ENCODE measurements at places on chromosomes 1 and 21. TPM values are rescaled to one million over a fixed set of nuclear protein-coding genes. Genes with fewer than 3 reads are reported as not detected.

Gene ZNF683
- total RNA-seq, result not detected

DNA sequence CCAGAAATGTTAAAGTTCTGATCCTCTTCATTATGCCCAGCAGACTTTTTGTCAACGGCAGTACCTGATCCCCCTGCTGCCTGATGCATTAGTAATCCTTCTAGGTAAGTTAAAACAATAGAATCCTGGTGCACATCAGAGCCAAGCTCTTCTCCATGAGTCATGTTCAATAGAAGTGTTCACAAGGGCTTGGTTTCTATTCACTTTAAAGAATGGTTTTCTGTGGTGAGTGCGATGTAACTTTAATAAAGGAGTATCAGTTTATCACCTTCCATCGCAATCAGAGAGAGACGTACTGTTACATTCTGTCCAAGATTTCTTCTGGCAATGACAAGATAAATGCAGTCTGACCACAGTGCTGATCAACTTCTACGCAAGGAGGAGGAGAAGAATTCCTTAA is 96.8 kb downstream of the NRIP1 start:
- no peak overlapping the region for H3K4me3 ChIP-seq
- H3K27me3 ChIP-seq, result no peaks in the 10 kb centered on the region
- no peak overlapping the region for H3K27ac ChIP-seq
- H3K4me1 ChIP-seq, result peaks cover 10% of the 10 kb centered on the region
- no peak for DNase-seq

DNA sequence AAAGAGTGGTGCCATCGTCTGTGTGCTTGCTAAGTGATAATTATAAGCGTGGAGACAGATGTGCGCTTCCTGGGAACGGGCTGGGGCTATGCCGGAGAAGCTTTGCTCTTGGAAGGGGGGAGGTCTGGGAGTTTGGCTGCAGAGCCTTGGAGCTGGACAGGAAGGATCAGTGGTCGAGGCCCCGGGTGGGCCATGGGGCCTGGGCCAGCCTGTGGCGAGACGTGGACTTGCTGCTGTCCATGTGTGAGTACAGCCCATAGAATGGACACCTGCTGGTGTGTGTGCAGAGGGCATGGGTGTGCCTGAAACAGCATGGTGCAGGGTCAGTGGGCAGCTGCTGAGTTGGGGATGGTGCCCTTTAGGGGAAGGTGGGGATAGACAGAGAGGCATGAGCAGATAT is 121.3 kb downstream of the PCBP3 start:
- peaks cover 5% of the 10 kb centered on the region for H3K36me3 ChIP-seq
- H3K4me3 ChIP-seq, result no peak overlapping the region
- no peaks in the 10 kb centered on the region for H3K27me3 ChIP-seq
- no peak overlapping the region for H3K27ac ChIP-seq
- peak; percentile 52 for DNase-seq

DNA sequence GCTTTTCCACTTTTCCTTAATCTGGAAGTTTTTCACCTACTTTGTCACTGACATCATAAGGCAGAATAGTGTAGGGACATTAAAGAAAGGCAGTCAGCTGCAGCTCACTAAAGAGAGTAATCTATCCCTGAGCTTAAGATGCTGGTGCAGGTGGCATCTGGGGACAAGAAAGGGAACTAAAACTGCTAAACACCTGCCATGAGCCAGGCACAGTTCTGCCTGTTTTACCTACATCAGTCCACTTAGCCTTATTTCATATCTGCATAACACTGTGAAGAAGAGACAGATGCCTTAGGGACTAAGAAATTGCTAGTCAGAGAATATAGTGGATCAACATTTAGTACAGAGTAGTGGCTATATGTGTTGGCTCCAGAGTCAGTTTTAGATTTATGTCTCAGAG is 88.1 kb downstream of the GPATCH2 start:
- H3K27me3 ChIP-seq, result no peaks in the 10 kb centered on the region
- peaks cover 2% of the 10 kb centered on the region for H3K36me3 ChIP-seq
- H3K27ac ChIP-seq, result no peak overlapping the region
- no peak overlapping the region for H3K4me3 ChIP-seq
- no peaks in the 10 kb centered on the region for H3K4me1 ChIP-seq
- DNase-seq, result no peak

DNA sequence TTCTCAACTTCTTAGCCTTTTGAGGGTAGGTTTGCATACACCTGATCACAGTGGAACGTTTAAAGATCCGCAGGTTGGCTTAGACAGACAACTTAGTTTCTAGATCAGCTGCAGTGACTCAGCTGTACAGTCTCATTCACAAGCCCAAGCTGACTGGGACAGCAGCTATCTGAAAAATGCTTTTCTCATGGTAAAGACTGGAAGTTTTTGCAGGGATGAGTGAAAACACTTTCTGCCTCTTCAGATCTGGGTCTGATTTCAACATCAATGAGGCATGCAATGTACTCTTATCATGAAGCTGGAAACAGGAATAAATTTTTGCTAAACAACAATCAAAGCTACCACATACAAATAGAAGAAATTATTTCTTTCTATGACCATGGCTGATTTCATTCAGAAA is 61.1 kb upstream of the PTBP2 start:
- H3K36me3 ChIP-seq, result peaks cover under 1% of the 10 kb centered on the region
- H3K4me3 ChIP-seq, result no peak overlapping the region
- no peaks in the 10 kb centered on the region for H3K4me1 ChIP-seq
- no peak overlapping the region for H3K27ac ChIP-seq

DNA sequence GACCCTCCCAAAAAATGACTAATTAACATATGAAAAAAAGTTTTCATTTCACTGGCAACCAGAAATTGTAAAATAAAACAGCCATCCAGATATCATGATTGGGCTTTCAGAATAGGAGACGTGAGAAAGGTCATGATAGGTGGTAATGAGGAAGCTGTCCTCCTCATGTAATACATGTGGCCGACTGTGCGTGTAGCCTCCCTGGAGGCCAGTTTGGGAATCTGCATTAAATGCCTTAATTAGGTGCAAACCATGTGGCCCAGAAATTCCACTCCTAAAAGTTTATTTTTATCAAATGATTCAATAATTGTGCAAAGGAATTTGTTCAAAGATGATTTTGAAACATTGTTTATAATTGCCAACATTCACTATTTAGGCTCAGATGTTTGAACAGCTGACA is 127.6 kb upstream of the C1orf105 start:
- no peak overlapping the region for H3K4me3 ChIP-seq
- H3K27me3 ChIP-seq, result no peaks in the 10 kb centered on the region
- H3K27ac ChIP-seq, result peak overlapping the region; percentile 78
- peaks cover 3% of the 10 kb centered on the region for H3K36me3 ChIP-seq

All from chondrocyte (in vitro differentiated cells).